HFFc6 (cell line): ENCODE measurements at places on chromosomes 3 and 15.
A peak's percentile ranks its signal among the peaks of the same experiment; 100 is the strongest.

DNA sequence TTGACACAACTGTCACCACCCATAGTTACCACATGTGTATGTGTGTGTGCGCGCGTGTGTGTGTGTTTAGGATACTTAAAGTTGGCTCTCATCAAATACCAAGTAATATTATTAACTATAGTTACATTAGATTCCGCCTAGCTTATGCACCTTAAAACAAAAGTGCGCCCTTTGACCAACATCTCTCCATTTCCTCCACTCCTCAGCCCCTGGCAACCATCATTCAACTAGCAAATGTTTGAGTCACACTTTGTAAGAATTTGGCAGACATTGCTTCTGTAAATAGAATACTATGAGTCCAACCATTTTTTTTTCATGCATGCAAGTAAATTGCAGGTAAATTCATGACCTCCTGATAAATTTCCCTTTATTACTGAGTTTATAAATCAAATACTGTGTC lies 169.3 kb downstream of the GBE1 start:
- DNase-seq: peak; percentile 15

DNA sequence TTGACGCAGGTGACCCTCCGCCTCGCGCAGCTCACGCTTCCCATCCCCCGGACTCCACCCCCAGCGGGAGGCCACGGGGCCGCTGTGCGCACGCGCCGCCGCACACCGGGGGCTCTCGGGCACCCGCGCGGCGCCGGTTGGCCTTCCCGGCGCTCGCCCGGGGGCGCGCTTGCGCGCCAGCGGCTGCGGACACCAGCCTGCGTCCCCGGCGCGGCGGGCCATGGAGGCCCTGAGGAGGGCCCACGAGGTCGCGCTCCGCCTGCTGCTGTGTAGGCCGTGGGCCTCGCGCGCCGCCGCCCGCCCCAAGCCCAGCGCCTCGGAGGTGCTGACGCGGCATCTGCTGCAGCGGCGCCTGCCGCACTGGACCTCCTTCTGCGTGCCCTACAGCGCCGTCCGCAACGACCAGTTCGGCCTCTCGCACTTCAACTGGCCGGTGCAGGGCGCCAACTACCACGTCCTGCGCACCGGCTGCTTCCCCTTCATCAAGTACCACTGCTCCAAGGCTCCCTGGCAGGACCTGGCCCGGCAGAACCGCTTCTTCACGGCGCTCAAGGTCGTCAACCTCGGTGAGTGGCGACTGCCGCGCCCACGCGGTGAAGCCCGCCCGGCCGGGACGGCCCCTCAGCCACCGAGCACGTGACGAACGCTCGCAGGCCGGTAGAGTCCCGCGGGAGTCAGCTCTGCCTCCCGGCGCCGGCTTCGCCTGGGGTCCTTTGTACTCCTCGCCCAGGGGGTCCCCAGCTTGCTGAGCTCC lies at the start of gene C15orf61:
C15orf61 (plus strand) TSS at position 103 of the 754 bp plus-strand sequence; CDS start at position 221, 118 bp downstream.
- DNase-seq: peak; percentile 65

- DNase-seq: no peak
Observed at GRCh38 chr3:32077260-32078084, 28.9 kb upstream of the GPD1L start.

GRCh38 chr15:80403712-80404056 lies 498 bp upstream of the ARNT2 start:
- no peak for DNase-seq

DNA sequence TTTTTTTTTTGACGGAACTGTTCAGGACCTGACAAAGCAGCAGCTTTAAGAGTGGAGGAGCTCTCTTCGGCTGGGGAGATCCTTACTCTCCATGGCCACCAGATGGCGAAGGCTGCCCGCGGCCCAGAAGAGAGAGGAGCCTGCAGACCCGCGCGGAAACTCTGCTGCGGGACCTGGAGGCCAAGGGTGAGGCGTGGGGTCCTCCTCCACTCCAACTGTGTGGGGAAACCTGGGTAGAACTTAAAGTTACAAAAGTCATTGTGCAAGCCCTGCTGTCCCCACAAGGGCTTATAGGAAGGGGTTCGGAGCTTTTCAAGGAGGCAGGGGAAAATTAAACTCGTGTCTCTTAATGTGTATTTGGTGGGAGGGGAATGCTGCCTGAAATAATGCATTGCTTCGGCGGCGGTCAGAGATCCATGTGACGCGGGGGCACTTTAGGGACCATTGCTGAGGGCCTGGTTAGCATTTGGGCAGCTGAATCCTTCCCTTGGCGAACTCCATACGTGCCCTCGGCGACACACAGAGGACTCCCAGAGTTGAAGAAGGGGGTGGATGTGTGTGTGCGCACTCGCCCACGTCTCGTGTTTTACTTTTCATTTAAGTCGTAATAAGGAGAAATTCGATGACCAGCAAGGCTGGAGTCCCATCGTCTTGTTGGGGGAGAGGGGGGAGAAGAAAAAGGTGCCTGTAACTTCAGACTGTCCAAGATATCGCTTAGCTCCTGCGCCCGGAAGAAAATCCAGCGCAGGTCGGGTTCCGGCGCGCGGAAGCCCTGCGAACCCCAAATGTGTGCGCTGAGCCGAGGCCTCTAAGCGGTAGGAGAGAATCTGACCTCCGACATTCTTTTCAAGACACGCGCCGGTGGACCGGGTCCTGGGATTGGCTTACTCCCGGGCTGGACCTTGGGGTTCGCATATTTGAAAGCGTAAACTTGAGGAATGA lies 9.7 kb downstream of the EOMES start:
- DNase-seq: peak; percentile 72

DNA sequence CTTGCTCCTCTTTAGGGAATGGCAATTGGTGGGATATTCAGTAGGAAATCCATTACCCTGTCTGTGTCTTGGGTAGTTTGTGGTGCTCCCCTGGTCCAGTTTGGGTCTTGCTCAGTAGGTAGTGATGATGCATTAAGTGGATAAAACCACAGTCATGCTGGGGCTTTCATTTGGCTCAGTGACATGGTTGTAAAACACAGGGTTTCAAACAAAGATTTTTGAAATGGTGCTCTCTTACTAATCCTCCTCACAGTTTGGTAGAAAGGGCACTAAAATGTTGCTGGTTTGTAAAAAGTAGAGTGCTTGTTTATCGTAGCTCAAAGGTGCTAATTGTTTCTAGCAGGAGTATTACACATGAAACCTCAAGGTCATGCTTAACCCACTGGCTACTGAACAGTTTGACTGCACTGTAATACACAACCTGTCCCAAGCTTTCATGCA lies 22.9 kb downstream of the BBX start:
- DNase-seq: no peak

DNA sequence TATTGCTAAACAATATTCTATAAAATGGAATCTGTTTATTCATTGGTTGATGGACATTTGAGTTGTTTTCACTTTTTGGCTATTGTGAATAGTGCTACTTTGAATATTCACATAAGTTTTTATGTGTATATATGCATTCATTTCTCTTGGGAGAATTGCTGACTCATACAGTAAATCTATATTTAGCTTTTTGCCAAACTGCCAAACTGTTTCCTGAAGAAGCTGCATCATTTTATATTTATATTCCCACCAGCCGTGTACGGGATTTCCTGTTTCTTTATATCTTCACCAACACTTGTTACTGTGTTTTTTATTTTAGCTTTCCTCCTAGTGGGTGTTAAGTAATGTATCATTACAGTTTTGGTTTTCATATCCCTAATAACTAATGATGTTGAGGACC lies 12.5 kb upstream of the TCAIM start:
- peak; percentile 32 for DNase-seq

DNA sequence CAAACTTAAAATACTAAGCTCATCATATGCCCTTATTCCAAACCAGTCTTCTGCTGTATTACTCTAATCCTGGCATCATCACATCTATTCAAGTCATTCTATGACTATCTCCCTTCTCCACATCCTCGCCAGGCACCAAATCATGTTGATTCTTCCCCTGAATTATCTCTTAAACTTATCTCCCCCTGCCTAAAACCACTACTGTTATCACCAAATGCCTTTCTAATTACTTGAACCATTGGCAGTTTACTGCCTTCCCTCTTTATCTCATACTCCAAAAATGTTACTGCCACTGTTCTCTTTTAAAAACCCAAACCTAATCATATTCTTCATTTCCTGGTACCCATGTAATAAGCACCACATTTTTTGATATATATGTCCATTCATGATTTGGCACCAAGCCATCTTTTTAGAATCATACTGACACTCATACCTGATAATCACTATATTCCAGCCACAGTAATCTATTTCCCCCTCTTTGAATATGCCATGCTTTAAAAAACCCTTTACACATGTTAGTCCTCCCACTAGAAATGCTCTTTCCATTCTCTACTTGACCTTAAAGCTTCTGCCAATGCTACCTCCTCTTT lies 126.8 kb downstream of the PEAK1 start:
- peak; percentile 4 for DNase-seq

- DNase-seq: no peak
Observed at GRCh38 chr15:78454992-78455391, 17.0 kb downstream of the IREB2 start.

GRCh38 chr3:120072867-120073525 lies 21.3 kb downstream of the GSK3B start:
- DNase-seq: no peak

- no peak for DNase-seq
Observed at GRCh38 chr15:90540768-90541167, 11.0 kb downstream of the CRTC3 start.

- no peak for DNase-seq
Observed at GRCh38 chr15:62833646-62834045, 208.9 kb upstream of the TPM1 start.

DNA sequence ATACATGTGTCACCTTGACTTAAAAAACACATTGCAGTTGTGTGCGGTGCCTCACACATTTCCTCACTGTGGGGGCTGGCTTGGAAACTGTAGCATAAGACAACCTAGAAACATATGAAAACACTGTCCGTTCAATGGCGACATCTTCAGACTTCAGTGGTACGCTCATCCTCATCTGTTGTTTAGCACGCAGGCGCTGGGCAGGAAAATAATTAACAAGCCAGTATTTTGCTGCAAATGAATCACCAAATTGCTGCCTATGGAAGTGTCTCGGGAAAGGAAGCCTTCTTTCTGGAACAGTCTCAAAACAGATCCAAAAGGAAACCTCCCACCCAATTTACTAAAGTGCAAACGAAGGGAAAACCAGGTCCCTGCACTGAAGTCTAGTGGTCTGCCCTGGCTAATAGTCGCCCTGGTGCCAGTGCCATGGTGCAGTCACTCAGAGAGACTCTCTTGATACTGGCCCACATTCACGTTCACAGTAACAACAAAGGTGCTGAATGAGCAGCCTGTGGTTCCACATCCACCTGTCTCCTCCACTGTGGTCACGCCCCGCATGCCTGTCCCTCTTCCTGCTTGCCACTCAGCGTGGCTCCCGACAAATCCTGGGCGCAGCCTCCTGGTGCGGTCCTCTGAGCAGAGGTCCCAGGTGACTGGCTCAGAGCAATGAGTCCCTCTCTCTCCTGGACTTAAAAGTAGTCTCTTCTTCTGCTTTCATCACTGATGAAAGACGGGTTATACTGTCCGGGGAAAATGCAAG lies 35.6 kb upstream of the MUC13 start:
- no peak for DNase-seq

DNA sequence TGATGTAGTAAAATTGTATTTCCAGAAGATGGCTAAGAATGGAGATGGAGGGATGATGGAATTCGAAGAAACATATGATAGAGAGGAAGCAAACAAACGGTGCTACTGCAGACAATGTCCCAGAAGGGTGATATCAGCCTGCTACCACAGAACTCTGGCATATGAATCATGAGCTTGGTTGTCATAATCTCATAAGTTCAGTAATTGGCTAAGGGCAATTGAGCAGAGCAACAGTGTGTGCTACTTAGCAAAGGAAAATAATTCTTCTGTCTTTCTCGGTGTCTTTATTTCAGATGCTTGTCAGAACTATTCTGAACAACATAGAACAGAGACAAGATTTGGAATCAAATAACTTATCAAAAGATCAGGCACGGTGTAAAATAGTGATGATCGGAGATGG lies 407.3 kb downstream of the GBE1 start:
- DNase-seq: no peak

DNA sequence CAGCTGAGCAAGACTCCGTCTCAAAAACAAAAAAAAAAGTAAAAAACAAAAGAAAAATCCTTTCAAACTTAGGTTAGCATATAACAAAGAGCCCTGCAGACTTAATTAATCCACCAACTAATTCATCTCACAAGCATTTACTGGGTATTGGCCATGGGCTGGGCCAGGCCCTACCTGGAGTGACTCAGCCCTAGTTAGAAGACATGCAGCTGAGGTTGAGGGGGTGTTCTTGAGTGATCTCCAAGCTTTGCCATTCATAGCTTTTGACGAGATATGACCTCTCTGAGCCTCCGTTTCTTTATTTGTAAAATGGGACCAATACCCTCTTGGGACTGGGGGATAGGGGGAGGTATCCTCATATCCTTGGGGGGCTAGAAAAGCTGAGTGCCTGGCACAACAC lies 7.8 kb downstream of the FBXL22 start:
- no peak for DNase-seq

GRCh38 chr15:37080261-37080921 lies 20.0 kb downstream of the MEIS2 start:
- no peak for DNase-seq

GRCh38 chr3:116083683-116084082 lies 361.6 kb downstream of the LSAMP start:
- no peak for DNase-seq

DNA sequence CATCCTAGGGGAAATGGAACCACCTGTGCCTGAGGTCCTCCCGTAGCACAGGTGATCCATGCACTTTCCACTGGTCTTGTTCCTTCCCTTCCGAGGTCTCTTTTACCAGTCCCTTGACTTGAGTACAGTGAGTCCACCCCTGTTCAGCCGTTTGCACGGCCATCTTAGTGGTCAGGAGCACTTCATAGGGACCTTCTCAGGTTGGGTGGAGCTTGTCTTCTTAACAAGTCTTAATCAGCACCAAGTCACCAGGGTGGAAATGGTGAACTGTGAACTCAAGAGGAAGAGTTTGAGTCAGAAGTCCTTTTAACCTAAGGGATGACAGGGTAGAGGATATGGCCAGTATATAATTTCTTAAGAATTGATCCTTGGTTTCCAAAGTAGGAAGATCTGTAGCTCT lies 21.4 kb downstream of the ARL8B start:
- DNase-seq: no peak

GRCh38 chr3:181919375-181919774 lies 207.7 kb downstream of the SOX2 start:
- DNase-seq: no peak

GRCh38 chr15:70617076-70617910 lies 146.1 kb downstream of the UACA start:
- DNase-seq: no peak
